ENCODE measurements at places on chromosomes 16 and 17.
A peak's percentile ranks its signal among the peaks of the same experiment; 100 is the strongest.

DNA sequence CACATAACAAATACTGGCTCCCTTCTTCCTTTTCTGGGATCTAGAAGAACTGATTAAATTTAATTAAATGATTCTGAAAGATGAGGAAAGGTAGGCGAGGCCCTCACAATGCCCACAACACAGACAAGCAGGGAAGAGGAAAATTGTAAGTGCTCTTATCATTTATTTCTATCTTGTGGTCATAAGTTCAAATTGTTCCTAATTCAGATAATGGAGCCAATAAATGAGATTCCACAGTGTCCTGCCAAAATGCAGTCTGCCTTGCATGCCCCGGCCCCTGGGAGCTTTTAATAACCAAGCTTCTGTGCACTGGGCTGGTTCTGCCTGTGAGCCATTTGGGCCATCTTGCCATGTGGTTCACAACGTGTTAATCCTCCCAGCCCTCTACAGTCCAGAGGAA lies 97.0 kb downstream of the CMC2 start:
- no peak for DNase-seq

GRCh38 chr17:59791603-59792457 lies 84.4 kb downstream of the VMP1 start:
- no peak for DNase-seq

DNA sequence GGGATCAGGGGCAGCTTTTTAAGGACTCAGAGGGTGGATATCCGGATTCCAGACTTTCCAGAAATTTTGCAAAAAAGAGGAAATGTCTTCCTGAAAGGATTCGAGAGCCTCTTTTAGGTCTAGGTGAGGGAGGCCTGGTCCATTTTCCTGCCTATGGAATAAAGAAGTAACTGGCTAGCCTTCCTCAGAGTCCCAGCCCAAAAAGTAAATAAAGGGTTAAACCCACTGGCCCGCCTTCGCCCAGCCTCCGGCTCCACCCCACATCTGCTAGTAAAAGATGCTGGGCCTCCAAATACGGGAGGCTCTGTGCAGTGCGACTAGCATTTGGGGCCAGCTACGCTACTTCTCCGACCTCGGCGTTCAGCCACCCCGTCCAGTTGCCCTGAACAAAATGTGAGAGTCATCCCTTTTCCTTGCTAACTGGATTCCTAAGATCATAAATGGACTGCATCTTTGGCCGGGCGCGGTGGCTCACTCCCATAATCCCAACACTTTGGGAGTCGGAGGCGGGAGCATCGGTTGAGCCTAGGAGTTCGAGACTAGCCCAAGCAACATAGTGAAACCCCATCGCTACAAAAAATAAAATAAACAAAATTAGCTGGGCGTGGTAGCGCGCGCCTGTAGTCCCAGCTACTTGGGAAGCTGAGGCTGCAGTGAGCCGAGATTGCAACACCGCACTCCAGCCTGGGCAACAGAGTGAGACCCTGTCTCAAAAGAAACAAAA lies 824 bp upstream of the MPP2 start:
- DNase-seq, result no peak

GRCh38 chr17:43211480-43212402 lies at the start of gene TMEM106A:
Gene TMEM106A, plus strand, starts transcription at chr17:43211875. Its CDS starts 1,167 bp downstream, at chr17:43213042.
- peak; percentile 90 for DNase-seq

All from GM20000 (cell line).